ENCODE measurements at places on chromosomes 7 and 10. TPM values are rescaled to one million over a fixed set of nuclear protein-coding genes. Genes with fewer than 3 reads are reported as not detected.

DNA sequence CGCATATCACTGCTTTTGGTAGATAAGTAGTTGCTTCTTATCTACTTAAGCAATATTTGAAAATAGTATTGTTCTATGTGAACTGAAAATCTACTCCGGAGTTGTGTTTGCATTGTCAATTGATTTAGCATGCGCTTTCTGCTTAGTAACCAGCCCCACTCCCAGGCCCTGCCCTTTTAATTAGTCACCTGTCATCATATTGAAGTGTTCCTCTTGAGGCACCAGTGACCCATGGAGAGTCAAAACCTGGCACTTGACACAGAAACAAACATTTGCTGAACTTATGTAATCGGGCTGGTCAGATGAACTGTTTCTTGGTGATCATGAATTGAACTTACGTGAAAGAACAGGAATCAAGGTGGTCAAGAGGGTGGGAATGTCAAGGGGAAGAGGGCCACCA is 27.8 kb upstream of the CDHR3 start:
- no peak for DNase-seq

DNA sequence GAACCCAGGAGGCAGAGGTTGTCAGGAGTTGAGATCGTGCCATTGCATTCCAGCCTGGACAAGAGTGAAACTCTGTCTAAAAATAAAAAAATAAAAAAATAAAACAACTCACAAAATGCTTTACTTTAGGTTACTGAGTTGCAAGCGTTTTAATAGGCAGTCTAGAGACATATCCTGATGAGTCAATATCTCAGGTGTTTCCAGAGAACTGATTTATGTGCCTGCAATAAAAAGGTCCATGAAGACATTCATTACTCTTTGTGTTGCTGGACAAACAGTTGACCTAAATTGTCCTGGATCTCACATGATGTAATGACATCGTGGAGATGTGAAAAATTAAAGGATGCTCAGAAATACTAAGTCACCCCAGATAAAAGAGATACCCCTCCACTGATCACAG is 31.5 kb downstream of the CDNF start:
- no peak for DNase-seq

GRCh38 chr10:17624996-17625395 is 7.8 kb upstream of the HACD1 start:
- no peak for DNase-seq

The TRPV6 gene
- not detected for total RNA-seq
